ENCODE measurements at places on chromosomes 6 and 20.

DNA sequence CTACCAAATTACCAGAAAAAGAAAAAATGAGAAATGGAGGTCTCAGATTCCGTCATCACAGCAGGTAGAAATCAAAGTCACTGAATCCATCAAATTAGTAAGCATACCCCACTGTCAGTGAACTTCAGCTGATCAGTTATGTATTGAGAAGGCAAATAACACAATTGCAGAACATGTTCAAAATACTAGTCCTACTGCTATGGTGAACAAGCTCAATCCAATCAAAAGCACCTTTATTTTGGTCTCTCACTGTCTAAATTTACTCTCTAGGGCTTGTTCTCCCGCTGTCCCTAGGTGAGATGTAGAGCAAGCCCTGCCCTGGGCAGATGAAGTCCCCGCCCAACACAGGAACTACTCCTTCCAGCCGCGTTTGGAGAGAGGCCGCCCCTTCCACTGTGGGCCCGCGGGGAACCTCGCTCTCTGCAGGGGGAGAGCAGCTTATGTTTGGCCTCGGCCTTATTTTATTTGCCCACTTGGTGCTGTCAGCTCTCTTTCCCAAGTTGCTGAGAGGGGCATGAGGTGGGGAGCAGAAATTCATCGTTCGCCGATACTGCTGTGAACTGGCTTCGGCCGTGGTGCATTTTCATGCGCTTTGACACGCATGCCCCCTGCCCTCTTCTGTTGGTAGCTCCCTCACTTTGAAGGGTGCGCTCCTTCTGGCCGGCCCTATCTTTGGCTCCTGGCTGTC lies 14.3 kb upstream of the MAP1LC3A start:
- DNase-seq, result no peak

GRCh38 chr20:40990542-40991120 lies 38.0 kb upstream of the TOP1 start:
- peak; percentile 18 for DNase-seq

DNA sequence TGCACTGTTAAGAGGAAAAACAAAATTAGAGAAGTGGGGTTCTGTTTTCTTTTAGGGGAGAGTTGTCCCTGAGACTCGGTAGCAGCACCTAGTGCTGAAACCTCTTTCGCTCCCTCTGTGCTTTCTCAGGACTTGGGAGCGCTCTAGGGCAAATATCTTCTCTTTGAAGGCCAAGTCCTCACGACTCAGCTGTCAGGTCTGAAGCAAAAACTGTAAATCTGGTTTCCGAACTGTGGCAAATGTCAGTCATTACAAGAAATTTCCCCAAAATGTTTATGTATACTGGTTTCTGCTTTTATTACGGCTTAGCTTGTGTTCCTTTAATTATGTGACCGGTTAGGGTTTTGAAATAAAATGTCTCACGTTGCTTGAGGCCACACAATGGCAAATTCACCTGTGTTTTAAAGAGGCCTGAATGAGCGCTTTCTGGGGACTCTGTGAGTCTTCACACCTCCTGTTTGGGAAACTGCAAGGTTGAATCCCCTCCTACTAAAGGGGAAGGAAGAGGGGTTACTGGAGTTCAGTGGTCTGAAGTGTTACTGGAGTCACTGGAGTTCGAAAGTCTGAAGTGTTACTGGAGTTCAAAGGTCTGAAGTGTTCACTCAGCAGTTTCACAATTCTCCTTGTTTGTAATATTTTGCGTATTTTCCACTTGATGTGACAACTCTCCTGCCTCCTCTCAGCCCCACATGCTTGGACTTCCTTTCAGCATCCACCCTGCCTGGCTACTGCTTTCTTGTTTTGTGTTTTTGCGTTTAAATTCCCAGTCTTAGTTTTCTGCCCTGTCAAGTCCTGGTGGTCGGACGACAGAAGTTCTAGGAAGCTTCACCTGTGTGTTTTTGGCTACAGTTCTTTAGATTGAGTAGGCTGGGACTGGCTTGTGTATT lies 1.6 kb downstream of the SMPDL3A start:
- DNase-seq, result no peak

DNA sequence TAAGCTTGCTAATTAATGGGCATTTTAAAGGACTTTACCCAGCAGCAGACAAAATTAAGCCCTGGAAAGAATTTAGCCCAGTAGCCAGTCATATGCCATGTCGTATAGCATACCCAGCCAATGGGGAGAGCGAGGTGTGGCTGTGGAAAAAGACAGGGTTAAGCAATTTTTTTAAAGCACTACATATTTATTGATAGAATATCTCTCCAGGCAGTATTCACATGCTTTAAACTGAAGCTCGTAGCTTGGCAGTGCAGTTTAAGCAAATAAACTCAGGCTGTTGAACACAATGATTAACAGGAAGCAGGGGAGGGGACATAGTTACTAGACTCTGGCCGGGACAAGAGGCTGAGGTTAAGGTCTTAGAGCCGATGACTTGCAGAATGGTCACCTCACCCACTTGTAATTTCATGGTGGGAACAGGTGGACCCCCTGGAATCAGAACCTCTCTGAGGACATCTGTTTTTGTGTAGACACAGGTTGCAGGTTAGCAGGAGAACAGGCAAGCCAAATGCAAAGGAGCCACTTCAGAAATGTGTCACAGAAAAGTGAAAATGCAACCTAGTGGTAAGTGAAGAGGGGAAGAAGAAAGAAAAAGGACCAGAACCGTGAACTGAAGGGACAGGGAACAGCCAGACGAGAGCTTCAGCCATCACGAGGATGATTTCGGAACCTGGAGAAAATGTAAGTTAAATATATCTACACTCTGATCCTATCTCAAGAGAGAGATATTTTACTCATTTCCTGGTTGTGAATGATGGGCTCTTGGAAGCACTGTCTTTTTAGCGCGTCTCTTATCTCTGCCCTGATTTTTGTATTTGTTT lies 7.2 kb downstream of the GCNT2 start:
- no peak for DNase-seq

GRCh38 chr6:69895396-69895795 lies 29.0 kb downstream of the COL19A1 start:
- DNase-seq, result no peak

GRCh38 chr6:151239603-151240035 lies at the start of gene AKAP12:
TSS of gene AKAP12 (plus strand) at chr6:151239967. CDS start at chr6:151240563, 596 bp downstream.
- DNase-seq, result no peak

- DNase-seq, result no peak
Measured at GRCh38 chr6:90088009-90088408, 193.7 kb downstream of the GJA10 start.

DNA sequence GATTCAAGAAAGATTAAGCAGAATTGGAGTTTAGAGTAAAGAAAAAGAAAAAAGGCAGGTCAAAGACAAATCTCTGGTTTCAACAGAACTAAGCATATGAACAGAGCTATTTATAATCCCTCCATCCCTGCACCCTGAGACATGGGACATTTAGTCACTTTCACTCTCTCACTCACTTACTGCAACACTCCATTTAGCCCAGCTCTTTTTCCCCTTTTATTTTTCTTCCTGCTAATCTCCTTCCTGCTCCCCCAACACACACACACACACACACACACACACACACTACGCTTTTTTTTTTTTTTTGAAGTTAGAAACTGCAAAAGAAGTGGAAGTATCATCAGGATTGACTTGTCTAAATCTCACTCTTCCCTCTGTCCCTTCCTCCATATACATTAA lies 45.1 kb upstream of the TBC1D7 start:
- no peak for DNase-seq

DNA sequence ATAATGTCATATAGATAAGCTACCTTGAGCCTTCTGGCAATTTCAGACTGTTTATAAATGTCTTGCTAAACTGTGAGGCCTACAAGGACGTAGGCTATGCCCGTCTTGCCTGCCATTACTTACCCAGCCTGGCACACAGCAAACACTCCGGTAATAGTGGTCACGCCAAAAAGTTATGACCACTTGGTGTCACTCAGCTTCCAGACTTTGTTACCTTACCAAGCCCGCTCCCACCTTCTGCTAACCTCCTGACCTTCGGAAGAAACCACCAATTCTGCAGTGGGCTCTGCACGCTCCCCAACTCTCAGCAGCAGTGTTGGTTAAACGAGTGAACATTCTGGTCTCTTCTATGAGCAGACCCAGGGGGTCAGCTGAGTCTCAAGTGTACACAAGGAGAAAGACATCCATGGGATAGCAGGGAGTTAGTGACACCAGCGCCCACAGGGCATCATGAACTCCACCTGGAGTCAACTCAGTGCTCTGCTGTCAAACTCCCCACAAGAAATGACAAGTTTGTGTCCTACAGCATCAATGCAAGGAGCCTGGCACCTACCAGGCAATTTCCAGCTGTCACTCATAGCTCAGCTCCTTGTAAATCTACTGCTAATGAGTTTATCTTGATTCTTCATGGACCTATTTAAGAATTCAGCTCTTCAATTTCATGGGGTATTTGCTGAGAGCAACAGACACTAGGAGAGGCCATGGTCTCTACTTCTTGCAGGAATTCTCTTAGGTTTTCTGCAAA lies 119.9 kb downstream of the TTLL2 start:
- DNase-seq, result no peak

DNA sequence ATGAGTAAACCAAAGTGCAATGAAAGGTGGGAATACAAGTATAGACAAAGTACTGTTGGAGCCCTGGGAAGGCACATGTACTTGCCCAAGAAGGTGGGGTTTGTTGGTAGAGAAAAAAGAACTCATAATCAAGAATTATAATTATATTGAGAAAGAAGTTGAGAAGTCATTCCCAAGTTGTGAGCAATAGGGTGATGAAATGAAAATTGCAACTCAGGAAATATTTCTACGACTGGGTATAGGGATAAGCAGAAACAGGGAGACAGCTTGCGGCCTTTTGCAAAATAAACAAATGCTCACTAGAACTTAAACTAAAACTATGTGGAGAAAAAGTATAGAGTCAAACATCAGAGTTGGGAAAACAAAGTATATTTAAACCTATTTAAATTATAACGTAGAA lies 250.7 kb upstream of the FAM83B start:
- DNase-seq, result no peak

- no peak for DNase-seq
Measured at GRCh38 chr20:9279918-9280401, 211.1 kb downstream of the PLCB4 start.

Data from T-helper 17 cell (primary cell).